ENCODE measurements at places on chromosomes 5 and 9.
A peak's percentile ranks its signal among the peaks of the same experiment; 100 is the strongest.

DNA sequence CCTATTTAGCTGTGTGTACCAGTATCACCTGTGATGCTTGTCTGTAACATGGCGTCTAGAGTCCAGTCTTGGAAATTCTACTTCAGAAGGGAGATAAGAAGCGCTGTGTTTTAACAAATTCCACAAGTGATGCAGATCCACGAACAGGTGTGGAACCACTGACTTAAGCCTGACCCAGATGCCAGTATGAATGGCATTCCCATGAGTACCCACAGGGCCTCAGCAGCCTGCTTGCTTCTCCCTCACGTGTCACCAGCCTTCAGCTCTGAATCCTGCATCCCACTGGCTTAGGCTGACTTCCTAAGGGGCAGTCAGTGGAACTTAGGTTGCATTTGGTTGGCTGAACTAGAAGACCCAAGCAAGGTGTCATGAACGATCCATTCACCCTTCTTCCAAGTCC, 8.5 kb upstream of the DENND1A start:
- no peak for DNase-seq

DNA sequence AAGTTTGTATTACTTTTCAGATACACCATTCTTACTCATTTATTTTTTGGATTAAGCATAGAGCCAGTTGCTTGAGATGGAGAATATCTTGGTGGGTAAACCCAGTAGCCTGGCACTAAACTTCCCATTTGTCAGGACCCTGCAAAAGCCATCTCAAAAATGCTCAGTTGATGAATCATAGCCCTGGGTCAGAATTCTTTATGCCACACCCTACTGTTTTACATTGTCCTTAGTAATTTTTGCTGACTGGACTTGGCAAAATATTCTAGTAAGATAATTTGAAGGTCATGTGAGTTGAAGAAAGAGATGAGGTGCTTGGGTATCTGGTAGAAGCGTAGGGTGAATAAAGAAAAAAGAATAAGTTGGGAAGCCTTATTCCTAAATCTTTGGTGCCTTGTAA, 50.7 kb downstream of the C7 start:
- no peak for DNase-seq

GRCh38 chr5:59863777-59864176, 29.7 kb downstream of the PDE4D start:
- DNase-seq = no peak

DNA sequence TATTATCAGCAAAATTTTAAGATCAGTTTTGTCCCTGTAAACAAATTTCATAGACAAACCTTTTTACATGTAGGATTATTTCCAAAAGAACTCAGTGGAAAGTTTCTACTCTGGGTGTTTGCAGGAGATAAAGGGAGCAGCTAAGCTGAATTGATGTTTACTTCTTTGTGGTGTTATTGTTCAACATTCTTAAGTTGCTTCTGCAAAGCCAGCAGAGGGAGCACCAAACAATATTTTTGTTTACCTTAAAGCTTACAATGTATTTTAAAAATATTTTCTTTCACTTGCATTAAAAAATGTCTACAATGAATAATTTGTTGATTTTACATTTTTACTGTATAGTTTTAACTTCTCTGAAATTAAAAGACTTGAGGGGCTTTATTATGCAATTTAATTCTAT, 135.4 kb downstream of the ATG10 start:
- no peak for DNase-seq

- DNase-seq = peak; percentile 48
These were observed 745 bp downstream of the GADD45G start for GRCh38 chr9:89605465-89606048.

GRCh38 chr5:122093415-122094180, 15.5 kb upstream of the LOX start:
- no peak for DNase-seq

DNA sequence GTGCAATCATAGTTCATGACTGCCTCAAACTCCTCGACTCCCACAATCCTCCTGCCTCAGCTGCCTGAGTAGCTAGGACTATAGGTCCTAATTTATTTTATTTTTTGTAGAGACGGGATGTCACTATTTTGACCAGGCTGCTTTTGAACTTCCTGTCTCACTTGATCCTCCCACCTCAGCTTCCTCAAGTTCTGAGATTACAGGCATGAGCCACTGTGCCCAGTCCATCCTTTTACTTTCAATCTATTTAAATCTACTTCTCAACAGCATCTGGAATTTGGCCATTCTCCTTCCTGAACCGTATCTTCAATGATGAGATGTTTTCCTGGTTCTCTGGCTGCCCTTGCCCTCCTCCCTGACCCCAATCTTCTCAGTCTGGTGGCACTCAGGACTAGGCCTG, 12.2 kb upstream of the GRIN1 start:
- DNase-seq = no peak

DNA sequence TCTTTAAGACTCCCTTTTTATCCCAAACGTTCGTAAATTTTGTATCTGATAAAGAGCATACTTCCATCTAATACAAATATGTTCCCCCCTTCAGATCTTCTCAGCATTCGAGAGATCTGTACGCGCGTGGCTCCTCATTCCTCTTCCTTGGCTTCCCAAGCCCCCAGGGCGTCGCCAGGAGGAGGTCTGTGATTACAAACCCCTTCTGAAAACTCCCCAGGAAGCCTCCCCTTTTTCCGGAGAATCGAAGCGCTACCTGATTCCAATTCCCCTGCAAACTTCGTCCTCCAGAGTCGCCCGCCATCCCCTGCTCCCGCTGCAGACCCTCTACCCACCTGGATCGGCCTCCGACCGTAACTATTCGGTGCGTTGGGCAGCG, 19.9 kb downstream of the CDKN2A start:
- no peak for DNase-seq

- no peak for DNase-seq
These were observed at the start of gene HTR1A for GRCh38 chr5:63962279-63962678. HTR1A (minus strand) TSS chr5:63962445; CDS start chr5:63961719, 726 bp downstream.

DNA sequence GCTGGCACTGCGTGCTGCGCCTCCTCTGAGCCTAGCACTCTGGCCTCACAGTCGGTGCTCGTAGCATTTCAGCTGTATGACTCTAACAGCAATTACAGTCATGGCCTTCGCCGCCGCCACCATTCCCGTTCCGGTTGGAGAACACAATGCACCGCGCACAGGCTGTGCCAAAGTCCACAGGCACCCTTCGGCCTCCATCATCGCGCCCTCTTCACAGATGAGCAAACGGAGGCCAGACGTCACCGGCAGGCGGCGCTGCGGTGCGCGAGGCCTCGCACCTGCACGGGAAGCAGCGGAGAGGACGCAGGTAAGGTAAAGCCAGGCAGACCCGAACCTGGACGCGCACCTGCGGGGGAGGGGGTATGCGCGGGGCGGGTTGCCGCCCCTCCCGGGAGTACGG, 128.9 kb downstream of the BARX1 start:
- peak; percentile 41 for DNase-seq

GRCh38 chr5:167944121-167944852, 347.2 kb upstream of the WWC1 start:
- no peak for DNase-seq
